Spinal cord (tissue), 10 donors: ENCODE measurements at places on chromosomes 7 and 10.

GRCh38 chr7:26700893-26701292 lies 163.5 kb downstream of the SKAP2 start:
- no peaks in the 10 kb centered on the region for H3K4me1 ChIP-seq
- no peak for DNase-seq
- H3K27me3 ChIP-seq, result no peaks in the 10 kb centered on the region
- no peaks in the 10 kb centered on the region for H3K36me3 ChIP-seq

GRCh38 chr7:1076184-1077072 lies 11.5 kb upstream of the GPER1 start:
- peak overlapping the region; percentile 8 for H3K27ac ChIP-seq
- H3K27me3 ChIP-seq, result no peaks in the 10 kb centered on the region
- no peak for DNase-seq
- no peak overlapping the region for H3K4me3 ChIP-seq

GRCh38 chr7:139131601-139132041 lies 22.1 kb upstream of the ZC3HAV1 start:
- no peaks in the 10 kb centered on the region for H3K27me3 ChIP-seq
- no peak for DNase-seq
- peak overlapping the region; percentile 78 for H3K27ac ChIP-seq
- H3K4me1 ChIP-seq, result peaks cover 5% of the 10 kb centered on the region
- no peak overlapping the region for H3K4me3 ChIP-seq
- H3K36me3 ChIP-seq, result peaks cover 8% of the 10 kb centered on the region

DNA sequence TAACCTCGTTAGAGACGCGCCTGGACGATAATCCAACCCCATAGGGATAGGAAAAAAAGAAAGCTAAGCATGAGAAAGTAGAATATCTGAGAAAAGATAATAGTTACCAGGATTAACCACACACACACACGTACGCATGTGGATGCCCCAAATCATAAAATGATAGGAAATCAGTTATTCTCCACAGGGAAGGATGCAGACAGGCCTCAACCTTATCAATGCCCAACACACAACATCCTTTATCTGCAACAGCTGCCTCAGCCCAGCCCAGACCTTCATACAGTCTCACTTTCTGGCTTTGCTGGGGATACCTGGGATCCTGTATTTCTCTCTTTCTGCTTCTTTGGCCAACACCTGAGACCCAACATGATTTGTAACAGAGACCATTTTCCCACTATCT lies 123.0 kb downstream of the NOC3L start:
- no peak overlapping the region for H3K27ac ChIP-seq
- no peaks in the 10 kb centered on the region for H3K36me3 ChIP-seq
- DNase-seq, result no peak
- no peaks in the 10 kb centered on the region for H3K27me3 ChIP-seq
- no peaks in the 10 kb centered on the region for H3K4me1 ChIP-seq

DNA sequence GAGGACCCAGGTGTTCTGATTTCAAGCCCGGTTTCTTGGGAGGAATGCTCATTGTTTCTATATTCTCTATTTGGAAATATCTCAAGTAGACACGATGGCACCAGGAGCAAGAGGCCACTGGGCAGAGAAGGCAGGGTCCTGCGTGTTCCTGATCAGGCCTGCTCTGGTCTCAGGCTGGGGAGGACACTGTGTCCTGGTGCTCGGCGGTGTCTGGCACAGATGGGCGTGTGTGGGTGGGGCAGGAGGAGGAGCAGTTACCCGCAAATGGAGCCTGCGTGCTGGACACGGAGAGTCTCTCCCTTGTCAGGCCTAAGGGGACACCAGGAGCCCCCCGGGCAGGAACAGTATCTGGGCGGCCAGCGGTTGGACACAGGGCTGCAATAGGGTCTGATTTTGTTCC lies 25.9 kb upstream of the GOLGA7B start:
- no peak overlapping the region for H3K4me3 ChIP-seq
- H3K27ac ChIP-seq, result no peak overlapping the region
- peaks cover 32% of the 10 kb centered on the region for H3K4me1 ChIP-seq
- no peak for DNase-seq

DNA sequence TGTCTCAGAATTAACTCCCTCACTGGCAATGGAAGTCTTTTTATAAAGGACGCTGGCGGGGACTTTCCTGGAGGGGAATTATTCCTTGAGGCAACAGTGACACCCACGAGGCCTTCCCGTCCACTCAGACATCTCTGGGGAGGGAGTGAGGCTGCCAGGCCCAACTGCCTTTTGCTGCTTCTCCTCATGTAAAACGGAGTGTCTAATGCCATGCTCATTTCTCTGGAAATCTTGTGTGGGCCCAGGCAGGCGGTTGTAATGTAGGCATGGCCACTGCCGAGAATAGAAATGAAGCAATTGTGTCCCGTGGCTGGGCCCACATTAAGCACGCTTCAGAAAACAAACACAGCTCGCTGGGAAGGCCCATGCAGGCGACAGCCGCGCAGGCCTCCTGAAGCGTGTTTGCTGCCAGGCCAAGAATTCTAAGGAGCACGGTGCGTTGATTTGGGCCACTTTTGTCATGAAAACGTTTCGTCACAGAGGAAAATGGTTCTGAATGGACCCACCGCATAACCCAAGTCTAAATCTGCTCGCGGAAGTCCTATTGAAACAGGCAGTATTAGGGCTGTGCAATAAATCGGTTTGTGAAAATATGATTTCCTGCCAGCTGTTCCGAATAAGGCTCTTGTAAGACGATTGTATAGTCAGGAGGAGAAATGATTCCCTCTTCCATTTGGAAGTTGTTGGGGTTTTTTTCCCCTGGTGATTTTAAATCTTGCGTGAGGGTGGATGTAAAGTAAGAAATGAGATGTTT lies 104.2 kb upstream of the CHST15 start:
- no peaks in the 10 kb centered on the region for H3K27me3 ChIP-seq
- H3K4me3 ChIP-seq, result no peak overlapping the region
- peak; percentile 71 for DNase-seq
- H3K4me1 ChIP-seq, result peaks cover 18% of the 10 kb centered on the region
- peak overlapping the region; percentile 74 for H3K27ac ChIP-seq

DNA sequence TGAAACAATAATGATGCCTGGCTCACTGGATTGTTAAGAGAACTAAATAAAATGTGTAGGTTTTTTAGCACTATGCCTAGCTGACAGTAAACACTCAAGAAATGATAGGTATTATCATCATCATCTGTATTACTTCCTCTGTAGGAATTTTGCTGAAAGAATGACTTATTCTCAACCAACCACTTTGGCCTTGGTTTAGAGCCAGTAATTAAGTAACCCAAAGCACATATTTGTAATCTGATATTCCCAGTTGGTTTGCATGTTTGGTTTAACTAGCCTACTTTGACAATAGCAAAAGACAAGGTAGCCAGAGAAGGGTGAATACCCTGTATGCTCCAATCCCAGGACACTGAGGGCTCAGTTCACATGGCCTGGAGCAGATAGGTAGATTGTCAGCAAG lies 34.4 kb downstream of the BCAP29 start:
- no peaks in the 10 kb centered on the region for H3K27me3 ChIP-seq
- H3K27ac ChIP-seq, result no peak overlapping the region
- no peak overlapping the region for H3K4me3 ChIP-seq
- peaks cover 13% of the 10 kb centered on the region for H3K36me3 ChIP-seq

DNA sequence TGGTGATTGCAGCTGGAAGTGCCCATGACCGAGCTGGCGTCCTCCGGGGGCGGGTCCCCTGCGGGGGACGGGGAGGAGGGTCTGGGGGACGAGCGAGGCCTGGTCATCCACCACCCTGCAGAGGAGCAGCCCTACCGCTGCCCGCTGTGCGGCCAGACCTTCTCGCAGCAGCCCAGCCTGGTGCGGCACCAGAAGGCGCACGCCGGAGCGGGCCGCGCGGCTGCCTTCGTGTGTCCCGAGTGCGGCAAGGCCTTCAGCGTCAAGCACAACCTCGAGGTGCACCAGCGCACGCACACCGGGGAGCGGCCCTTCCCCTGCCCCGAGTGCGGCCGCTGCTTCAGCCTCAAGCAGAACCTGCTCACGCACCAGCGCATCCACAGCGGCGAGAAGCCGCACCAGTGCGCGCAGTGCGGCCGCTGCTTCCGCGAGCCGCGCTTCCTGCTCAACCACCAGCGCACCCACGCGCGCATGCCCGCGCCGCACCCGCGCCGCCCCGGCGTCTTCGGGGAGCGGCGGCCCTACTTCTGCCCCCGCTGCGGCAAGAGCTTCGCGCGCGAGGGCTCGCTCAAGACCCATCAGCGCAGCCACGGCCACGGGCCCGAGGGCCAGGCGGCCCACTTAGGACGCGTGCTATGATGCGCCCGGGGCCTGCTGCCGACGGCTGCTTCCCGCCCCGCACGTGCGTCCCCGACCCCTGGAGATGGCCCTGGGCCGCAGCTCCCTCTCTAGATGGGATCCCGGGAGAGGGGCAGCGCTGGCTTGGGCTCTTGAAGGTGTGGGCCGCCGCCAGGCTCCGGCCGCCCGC lies 28.7 kb downstream of the ZNF775 start:
- H3K27me3 ChIP-seq, result no peaks in the 10 kb centered on the region
- peaks cover 49% of the 10 kb centered on the region for H3K36me3 ChIP-seq

DNA sequence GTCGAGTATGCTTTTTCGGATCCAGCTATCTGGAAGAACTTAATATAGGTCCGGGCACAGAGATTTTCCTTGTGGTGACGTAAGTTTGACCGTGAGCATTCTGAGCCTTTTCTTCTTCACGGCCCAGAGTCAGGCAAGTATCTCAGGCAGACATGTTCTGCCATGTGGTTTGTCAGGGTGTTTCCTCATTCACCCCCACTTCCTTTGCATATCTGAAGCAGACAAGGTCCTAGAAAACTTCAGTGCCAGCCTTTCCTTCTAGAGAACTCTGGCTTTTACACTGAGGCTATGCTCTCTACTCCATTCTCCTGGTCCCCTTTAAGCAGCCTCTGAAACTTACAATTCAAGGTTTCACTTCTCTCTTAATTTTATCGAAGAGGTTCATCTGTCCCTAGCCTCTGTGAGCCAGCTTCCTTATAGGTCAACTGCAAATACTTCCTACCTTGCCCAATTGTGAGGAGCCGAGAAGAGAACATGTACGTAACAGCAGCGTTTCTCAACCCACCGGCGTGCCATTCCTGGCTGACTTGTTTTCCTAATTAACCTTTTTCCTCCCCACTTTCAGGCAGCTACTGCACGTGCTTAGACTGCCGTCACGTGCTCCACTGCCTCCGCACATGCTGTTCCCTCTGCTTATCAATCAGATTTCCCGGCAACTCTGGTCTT lies 47.3 kb downstream of the CDCA7L start:
- no peak overlapping the region for H3K4me3 ChIP-seq
- no peaks in the 10 kb centered on the region for H3K4me1 ChIP-seq
- H3K27me3 ChIP-seq, result no peaks in the 10 kb centered on the region

- H3K36me3 ChIP-seq, result no peaks in the 10 kb centered on the region
- H3K4me1 ChIP-seq, result peaks cover 12% of the 10 kb centered on the region
- no peak overlapping the region for H3K27ac ChIP-seq
- no peak for DNase-seq
- peaks cover 12% of the 10 kb centered on the region for H3K27me3 ChIP-seq
Measured at GRCh38 chr10:80144067-80144695, 11.7 kb downstream of the PLAC9 start.

DNA sequence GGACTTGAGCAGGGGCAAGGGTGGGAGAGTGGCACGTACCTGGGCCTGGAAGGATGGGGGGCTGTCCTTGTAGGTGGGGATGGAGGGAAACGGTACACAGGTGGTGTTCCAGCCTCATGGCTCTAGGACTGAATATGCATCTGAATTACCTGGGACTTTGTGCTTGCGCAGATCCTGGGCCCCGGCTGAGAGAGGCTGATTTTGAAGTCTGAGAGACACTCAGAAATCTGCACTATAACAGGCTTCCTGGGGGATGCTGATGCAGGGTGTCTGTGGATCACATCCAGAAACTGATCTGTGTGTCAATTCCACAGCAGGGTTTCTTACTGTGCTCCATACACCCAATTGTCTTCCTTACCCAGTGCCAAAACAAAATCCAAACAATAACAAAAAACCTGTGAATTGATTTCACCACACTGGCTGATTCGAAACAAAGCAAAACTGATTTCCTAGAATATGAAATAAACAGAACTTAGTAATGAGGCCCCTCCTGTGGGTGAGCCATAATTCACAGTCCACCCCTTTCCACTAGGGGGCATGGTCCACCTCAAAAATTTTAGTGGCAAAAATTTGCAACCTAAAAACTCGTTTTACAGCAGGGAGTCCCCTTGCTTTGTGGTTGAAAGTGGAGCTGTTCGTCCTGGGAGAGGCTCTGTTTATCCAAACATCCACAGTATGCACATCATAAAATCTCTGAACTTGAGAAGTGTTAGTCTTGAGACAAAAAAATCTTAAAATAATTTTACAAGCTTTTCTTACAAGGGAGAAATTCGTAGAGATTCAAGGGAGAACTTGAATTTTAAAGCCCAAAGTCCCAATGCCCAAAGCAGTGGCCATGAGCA lies 32.0 kb upstream of the PLEKHA1 start:
- no peak overlapping the region for H3K4me3 ChIP-seq
- H3K27ac ChIP-seq, result no peak overlapping the region
- no peaks in the 10 kb centered on the region for H3K36me3 ChIP-seq
- H3K4me1 ChIP-seq, result peaks cover 11% of the 10 kb centered on the region
- H3K27me3 ChIP-seq, result no peaks in the 10 kb centered on the region

DNA sequence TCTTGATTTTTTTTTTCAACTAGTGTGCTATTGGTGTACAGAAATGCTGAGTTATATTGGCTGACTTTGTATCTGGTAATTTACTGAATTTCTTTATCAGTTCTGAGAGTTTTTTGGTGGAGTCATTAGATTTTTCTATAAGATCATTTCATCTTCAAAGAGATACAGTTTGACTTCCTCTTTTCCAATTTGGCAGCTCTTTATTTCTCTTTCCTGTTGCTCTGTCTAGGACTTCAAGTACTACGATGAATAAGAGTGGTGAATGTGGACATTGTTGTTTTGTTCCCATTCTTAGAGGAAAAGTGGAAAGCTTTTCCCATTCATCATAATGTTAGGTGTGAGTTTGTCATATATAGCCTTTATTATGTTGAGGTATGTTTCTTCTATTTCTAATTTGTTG lies 50.2 kb downstream of the LOXL4 start:
- no peak overlapping the region for H3K4me3 ChIP-seq
- no peak for DNase-seq
- no peaks in the 10 kb centered on the region for H3K36me3 ChIP-seq
- H3K27me3 ChIP-seq, result no peaks in the 10 kb centered on the region
- H3K27ac ChIP-seq, result no peak overlapping the region

DNA sequence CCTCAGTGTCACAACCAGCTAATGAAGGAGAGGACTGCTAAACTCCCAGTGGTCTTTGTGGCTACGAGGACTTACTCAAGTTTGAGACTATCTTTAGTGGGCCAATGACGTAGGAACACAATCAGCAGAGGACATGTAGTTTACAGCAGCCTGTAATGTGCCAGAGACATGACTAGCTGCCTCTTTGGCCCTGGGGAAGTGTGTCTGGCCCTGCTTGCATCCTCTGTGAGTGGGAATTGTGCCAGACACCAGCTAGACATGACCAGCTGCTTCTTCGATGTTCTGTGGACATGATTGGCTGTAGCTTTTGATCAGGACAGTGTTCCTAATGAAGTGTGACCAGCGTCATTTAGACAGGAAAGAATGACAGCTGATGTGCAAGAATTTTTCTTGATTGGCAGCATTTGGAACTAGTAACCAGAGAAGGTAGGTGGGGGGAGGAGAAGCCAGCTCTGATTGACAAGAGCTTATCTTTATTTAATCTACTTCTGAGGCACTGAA lies 141.7 kb downstream of the AUTS2 start:
- H3K4me3 ChIP-seq, result no peak overlapping the region
- H3K27ac ChIP-seq, result no peak overlapping the region
- no peak for DNase-seq
